ENCODE measurements at places on chromosomes 1 and 21.
A peak's percentile ranks its signal among the peaks of the same experiment; 100 is the strongest.

GRCh38 chr1:112440574-112440973, 44.6 kb downstream of the CTTNBP2NL start:
- DNase-seq: no peak

GRCh38 chr1:30295674-30296073, 427.7 kb downstream of the MATN1 start:
- no peak for DNase-seq

- no peak for DNase-seq
These were observed 373.4 kb downstream of the LMX1A start for GRCh38 chr1:164983023-164983650.

GRCh38 chr1:201266774-201267173, 16.5 kb upstream of the PKP1 start:
- peak; percentile 89 for DNase-seq

- no peak for DNase-seq
These were observed 39.2 kb upstream of the SCMH1 start for GRCh38 chr1:41281334-41281733.

GRCh38 chr1:116906812-116907211, 2.9 kb upstream of the PTGFRN start:
- no peak for DNase-seq

- DNase-seq: no peak
These were observed 83.1 kb upstream of the AJAP1 start for GRCh38 chr1:4571263-4571662.

Data from AG08395 (cell line).